ENCODE measurements at places on chromosomes 3 and 15.

- DNase-seq, result no peak
Observed at GRCh38 chr3:72352176-72352575, 496.1 kb downstream of the SHQ1 start.

- DNase-seq, result no peak
Observed at GRCh38 chr15:72220687-72221086, 10.3 kb downstream of the PKM start.

GRCh38 chr3:64830681-64831080 is 142.9 kb upstream of the ADAMTS9 start:
- DNase-seq, result no peak

- DNase-seq, result no peak
Observed at GRCh38 chr15:88745696-88746095, 57.5 kb upstream of the ACAN start.

DNA sequence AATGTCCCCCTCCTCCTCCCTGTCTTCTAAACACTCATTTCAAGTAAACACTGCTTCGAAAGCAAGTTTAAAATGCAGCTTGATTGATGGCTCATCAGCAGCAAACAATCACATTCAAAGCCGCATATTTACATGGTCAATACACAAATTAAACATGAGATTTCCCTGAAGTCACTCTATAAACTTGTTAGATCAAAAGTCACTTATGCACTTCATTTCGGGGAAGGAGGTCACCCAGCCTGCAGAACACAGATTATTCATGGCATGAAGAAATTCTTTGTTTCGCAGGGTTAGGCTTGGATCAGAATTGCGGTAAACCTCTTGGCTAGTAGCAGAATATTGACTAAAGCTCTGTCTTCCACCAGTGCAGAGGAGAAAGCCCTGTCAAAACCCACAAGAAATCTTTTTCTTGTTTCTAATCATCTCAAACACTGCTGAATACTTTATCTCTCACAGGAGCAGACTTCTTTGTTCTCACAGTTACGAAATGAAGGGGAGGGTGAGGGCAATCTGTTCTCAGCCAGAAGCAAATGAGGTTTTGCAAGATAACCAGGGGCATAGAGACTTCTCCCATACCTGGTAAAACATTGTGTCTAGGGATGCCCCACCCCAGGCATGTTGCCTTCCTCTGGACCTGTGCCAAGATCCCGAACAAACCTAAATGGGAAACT is 133.3 kb upstream of the CHL1 start:
- DNase-seq, result no peak

DNA sequence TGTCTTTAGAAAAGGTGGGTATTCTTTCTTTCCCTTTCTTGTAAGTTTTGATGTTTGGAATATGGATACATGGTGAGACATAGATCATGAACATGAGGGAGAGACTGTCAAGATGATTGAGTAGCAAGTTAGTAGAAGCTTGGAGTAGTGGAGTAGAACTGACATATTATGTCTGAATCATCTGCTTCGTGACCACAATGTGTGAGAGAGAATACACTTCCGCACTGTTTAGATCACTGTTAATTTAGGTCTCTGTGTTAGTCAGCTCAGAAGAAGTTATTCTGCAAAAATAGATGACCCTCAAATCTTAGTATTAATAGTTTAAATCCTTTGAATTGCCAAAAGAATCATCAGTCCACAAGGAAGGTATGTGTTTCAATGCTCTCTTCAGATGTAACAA is 151.0 kb downstream of the OXSM start:
- DNase-seq, result no peak

GRCh38 chr15:66388576-66388975 is 1.9 kb downstream of the MAP2K1 start:
- no peak for DNase-seq

GRCh38 chr3:189967254-189967865 is 153.3 kb downstream of the P3H2 start:
- DNase-seq, result no peak

GRCh38 chr15:58362262-58362922 is 69.4 kb upstream of the LIPC start:
- no peak for DNase-seq

DNA sequence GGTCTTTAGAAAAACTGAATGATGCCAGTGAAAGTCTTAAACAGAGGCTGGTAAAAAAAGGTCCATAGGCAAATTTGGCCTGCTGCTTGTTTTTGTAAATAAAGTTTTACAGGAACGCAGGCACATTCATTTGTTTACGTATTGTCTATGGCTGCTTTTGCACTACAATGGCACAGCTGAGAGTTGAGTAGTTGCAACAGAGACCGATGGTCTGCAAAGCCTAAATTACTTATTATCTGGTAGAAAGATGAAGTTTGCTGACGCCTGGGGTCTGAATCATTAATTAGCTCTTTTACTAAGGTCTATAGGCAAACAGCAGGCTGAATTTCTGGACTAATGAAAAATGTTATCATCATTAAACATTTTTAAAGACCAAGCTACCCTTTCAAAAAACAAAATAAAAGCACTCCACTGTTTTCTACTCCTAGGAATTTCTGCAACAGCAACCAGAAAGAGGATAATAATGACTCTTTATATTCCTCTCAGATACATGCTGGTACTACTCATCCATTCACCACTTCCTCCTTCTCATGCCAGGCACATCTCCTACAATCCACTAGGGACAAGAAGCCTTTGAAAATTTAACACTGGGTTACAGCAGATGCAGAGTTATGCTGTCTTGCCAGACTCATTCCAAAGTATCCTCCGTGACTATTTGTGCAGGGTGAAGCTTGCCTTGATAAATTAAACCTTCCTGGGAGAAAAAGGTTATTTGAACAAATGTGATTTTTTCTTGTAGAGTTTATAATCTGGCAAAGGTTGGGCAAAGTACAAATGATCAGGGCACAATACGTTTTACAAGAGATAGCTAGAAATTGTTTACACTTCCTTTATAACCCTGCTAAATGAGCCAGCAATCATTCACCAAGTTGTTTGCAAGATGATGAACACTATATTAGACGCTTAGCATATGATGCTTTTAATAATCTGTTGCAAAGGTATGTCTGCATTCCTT is 6.0 kb downstream of the GATM start:
- no peak for DNase-seq
